ENCODE measurements at places on chromosomes 7 and 10.

DNA sequence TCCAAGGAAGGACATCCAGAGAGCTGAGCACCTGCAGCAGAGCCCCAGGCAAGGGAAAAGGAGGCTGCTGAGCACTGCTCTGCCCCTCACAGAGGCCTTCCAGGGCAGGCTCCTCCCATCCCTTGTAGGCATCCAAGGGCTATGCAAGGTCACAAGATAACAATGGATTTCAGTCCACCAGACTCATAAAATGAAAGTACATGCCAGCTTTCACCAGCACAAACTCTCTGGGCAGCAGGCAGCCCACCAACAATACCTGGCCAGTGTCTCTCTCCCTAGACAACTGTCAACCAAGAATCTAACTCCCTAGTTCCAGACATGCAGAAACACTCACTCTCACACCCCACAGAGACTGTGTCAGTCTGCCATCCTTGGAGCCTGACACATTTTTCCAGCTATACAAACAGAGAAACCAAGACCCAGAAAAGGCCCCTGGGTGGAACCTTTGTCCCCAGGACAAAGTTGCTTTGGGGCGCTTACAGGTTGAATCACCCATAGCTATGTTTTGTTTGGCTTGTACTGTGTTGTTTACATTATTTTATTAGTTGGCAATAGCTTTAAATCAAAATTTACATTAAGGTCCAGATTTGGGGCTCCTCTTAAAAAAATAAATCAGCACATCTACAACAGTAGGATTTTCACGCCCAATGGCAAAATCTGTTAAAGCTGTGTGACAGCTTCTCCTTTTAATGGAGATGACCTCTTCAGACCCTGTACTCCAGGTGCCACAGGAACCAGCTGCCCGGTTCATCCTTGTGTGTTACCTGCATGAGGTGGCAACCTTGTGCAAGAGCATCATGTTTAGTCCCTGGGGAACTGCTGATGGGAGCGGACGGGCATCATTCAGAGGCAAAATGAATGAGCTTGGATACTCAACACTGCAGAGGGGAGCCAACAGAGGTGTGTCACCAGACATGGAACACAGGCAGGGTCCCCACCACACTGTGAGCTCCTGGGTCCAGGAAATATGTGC is 5.2 kb downstream of the GRID1 start:
- DNase-seq, result no peak

DNA sequence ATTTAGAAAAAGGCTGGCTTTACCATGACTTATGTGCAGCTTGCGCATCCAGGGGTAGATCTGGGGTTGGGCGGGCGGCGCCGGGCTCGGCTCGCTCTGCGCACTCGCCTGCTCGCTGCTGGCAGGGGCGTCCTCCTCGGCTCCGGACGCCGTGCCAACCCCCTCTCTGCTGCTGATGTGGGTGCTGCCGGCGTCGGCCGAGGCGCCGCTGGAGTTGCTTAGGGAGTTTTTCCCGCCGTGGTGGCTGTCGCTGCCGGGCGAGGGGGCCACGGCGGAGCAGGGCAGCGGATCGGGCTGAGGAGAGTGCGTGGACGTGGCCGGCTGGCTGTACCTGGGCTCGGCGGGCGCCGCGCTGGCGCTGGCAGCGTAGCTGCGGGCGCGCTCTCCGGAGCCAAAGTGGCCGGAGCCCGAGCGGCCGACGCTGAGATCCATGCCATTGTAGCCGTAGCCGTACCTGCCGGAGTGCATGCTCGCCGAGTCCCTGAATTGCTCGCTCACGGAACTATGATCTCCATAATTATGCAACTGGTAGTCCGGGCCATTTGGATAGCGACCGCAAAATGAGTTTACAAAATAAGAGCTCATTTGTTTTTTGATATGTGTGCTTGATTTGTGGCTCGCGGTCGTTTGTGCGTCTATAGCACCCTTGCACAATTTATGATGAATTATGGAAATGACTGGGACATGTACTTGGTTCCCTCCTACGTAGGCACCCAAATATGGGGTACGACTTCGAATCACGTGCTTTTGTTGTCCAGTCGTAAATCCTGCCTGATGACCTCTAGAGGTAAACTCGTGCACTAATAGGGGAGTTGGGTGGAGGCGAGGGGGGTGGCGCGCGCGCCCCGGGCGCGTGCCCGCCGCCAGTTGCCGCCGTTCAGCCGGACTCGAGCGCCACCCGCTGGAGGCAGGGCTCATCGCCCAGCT is at the start of gene HOXA5:
HOXA5 (minus strand) TSS at position 659 of the 927 bp plus-strand sequence; CDS start at position 585, 74 bp downstream.
- DNase-seq, result no peak

- no peak for DNase-seq
Measured at GRCh38 chr10:60679388-60679990, 98.8 kb upstream of the CDK1 start.

DNA sequence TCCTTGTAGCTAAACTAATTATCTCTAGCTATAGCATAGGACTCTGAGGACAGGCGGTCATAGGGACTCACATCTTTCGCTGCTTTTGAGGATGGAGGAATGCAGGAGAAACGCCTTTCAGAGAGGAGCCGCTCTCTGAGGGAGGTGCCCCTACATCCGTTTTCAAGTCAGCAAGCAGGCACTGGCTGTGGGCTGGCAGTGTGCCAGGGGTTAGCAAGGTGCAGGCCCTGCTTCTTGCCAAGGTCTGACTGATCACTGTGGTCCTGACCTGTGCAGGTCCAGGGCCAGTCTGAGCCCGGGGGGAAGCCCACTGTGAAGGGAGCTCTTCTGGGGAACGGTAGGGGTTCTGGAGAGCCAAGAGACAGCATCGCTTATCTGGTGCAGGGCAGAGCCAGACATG is 89.4 kb downstream of the SH3PXD2A start:
- peak; percentile 68 for DNase-seq

DNA sequence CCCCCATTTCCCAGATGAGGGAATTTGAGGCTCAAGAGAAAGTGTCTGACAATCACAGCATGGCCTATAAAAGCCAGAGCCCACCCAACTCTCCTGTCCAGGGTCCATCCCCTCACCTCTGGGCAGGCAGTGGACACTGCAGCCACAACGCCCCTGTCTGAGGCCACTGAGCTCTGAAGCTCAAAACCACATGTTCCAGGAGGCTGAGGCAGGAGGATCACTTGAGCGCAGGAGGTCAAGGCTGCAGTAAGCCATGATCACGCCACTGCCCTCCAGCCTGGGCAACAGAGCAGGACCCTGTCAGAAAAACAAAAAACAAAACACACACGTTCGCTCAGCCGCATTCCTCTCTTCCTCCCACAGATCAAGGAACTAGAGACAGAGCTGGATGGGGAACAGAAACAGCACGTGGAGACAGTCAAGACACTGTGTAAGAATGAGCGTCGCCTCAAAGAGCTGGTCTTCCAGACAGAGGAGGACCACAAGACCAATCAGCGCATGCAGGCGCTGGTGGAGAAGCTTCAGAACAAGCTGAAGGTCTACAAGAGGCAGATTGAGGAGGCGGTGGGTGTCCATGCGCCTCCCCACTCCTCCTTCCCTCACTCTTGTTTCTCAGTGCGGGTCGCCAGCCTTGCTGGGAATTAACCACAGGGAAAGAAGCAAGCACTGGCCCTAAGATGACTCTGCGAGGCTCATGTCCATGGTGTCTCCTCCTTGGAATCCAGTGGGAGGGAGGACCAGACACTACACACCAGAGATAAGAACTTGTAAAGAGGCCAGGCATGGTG is 20.0 kb upstream of the ARPC1A start:
- no peak for DNase-seq

DNA sequence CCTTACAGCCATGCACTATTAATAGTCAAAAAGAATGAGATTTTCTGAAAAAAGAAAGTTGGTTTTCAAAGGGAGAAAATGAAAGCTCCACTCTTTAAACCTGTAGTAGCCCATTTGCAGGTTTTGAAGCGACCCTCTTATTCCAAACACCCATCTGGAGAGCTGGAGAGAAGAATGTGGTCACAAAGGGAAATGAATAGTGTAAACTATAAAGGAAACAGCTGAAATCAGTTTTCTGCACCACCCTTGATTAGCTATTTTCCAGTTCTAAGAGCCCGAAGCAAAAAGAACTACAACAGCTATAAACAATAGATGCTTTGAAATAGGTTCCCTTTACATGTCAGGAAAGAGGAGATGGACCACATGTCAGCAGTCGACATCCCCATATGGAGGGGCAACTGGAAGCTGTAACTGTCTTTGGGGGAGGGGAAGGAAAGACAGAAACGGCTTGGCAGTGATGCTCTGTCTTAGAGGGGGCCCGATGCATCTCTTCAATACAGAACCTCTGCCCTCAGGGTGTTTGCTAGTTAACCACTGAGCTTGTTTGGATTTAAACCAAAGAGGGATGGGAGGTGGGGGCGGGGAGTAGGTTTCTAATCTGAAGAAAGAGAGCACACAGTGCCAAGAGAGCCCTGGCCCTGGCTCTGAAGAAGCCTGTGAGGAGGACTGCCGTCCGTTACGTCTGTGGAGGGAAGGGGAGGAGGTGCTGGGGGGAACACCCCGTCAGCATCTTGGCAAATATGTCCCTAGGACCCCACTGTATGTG is 55.3 kb downstream of the CPVL start:
- DNase-seq, result no peak

- peak; percentile 8 for DNase-seq
Measured at GRCh38 chr7:131302876-131303707, 24.6 kb upstream of the MKLN1 start.

DNA sequence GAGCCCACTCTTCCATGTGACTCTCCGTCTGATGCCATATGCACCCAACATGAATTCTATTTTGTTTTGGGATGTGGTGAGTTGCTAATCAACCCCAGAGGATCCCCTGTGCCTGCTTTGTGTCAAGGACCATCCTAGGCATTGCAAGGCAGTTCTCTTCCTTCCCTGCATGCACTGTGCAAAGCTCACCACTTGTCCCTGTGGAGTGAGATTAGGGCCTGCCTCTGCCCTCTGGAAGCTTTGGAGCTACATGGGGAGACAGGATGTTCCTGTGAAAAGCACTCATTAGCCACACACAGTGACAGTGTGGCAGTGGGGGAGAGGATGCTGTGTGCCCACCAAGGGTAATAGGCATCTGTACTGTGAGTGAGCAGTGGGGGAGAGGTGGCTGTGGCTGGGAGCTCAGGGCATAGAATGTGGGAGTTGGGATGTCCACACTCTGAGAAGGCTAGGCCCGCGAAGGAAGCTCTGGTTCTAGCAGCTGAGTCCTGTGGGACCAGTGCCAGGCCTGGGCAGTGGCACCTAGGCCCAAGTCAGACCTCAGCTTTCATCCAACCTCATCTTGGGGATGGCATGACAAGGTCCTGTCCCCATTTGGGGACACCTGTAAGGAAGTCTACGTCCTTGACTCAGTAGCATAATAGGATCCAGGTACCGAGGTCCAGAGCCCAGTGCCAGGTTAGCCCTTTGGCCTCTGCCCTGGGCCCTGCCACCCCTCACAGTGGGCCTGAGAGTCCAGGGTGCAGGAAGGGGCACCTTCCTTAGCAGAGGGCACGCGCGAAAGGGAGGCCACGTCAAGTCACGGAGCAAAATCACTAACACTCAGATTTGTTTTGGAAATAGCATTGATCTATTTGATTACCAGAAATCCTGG is 6.6 kb downstream of the ADRA2A start:
- no peak for DNase-seq

DNA sequence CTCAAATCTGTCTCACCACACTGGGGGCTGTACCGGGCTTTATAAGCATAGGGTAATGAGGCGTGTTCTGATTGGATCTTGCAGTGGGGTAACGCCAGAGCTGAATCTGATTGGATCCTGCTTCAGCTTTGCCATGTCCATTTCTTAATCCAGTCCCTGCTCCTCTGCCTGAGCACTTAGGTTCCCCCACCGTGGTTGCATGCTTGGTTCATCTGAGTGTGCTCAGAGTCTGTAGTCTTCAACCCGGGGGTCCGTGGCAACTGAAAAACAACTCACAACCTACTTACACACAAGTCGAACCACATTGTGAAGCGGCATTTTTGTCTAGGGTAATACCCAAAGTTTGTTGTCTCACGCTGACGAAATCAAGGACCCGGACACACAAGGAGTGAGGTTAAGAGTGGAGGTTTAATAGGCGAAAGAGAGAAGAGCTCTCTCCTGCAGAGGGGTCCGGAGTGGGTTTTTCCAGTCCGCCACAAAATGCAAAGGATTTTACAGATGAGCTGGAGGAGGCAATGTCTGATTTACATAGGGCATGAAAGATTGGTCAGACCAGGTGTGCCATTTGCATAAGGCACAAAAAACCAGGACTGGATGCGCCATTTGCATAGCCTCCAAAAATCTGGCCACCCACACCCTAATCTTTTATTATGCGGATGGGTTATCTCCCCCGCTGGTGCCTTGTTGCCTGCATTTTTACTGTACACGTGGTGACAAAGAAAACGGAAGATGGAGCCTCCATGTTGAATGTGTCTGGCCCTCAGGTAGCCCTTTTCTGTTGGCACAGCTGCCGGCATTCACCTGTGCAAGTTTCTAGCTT is 641.8 kb upstream of the FOXK1 start:
- no peak for DNase-seq

DNA sequence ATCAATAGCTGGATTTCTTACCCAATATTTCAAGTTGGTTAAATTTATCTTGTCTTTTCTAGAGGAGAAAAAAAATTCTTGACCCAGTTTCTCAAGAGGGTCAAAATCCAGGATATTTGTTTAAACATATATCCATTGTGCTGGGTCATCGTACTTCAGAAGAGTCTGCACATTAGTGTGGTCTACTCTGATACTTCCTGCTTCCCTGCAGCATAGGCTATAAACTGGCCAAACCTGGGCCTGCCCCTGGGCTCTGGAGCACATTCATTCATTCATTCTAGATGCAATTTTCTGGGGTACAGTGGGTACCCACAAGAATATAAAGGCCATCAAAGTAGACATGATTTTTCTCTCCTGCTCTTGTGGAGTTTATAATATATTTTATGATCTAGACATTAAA is 142.1 kb upstream of the WNT16 start:
- DNase-seq, result no peak

- DNase-seq, result no peak
Measured at GRCh38 chr10:121418126-121418777, 180.0 kb downstream of the FGFR2 start.

DNA sequence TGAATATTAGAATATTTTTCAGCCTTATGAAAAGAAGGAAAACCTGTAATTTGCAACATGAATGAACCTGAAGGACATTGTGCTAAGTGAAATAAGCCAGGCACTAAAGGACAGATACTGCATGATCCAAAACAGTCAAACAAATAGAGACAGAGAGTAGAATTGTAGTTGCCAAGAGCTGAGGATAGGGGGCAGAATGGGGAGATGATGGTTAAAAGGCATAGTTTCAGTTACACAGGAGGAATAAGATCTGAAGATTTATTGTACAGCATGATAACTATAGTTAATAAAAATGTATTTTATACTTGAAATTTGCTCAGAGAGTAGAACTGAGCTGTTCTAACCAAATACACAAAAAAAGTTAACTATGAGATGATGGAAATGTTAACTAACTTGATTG is 149.0 kb upstream of the TMEM106B start:
- no peak for DNase-seq

GRCh38 chr7:41093141-41093540 is 609.7 kb downstream of the INHBA start:
- no peak for DNase-seq
